A549 treated with AZD2906 at 1 μM for 4 hours (cell line): ENCODE measurements at places on chromosomes 16 and 17. TPM values are rescaled to one million over a fixed set of nuclear protein-coding genes. Genes with fewer than 3 reads are reported as not detected.

PLXDC1 gene
- 0.13 to 0.32 TPM (median 0.26 TPM) in 5 replicates for total RNA-seq

RTN4RL1 gene
- 13.8 to 19.9 TPM (median 16.7 TPM) in 5 replicates for total RNA-seq

ALDOC gene
- 1.3 to 2.4 TPM (median 2.0 TPM) in 5 replicates for total RNA-seq

KRTAP2-2 gene
- not detected in 5 replicates for total RNA-seq

KRTAP9-8 gene
- total RNA-seq = not detected in 5 replicates

PIPOX gene
- 0.07 to 0.33 TPM (median 0.11 TPM) in 4 of 5 replicates, not detected in the other for total RNA-seq

LRRC37A2 gene
- 3.2 to 4.8 TPM (median 4.3 TPM) in 5 replicates for total RNA-seq

LGALS9B gene
- total RNA-seq = not detected in 5 replicates

CFAP97D1 gene
- 0.01 to 0.03 TPM (median 0.02 TPM) in 3 of 5 replicates, not detected in the others for total RNA-seq

COX6A2 gene
- total RNA-seq = not detected in 5 replicates

SLFN14 gene
- not detected in 5 replicates for total RNA-seq

KCNG4 gene
- not detected in 5 replicates for total RNA-seq

PRAC2 gene
- total RNA-seq = not detected in 5 replicates

SMIM5 gene
- 0.76 to 1.1 TPM (median 1.0 TPM) in 5 replicates for total RNA-seq

KRT12 gene
- not detected in 5 replicates for total RNA-seq

OR1A1 gene
- not detected in 5 replicates for total RNA-seq

TBC1D28 gene
- not detected in 5 replicates for total RNA-seq

MLST8 gene
- 39.9 to 53.2 TPM (median 51.0 TPM) in 5 replicates for total RNA-seq

TBX21 gene
- total RNA-seq = 0.18 to 0.25 TPM (median 0.23 TPM) in 5 replicates

KRT33A gene
- not detected in 5 replicates for total RNA-seq

PITPNM3 gene
- 1.8 to 2.8 TPM (median 2.2 TPM) in 5 replicates for total RNA-seq

CRYM gene
- 1.6 to 2.4 TPM (median 1.8 TPM) in 5 replicates for total RNA-seq

WFIKKN2 gene
- total RNA-seq = 0.02 to 0.05 TPM (median 0.02 TPM) in 3 of 5 replicates, not detected in the others

CDH5 gene
- 0.15 to 0.23 TPM (median 0.17 TPM) in 5 replicates for total RNA-seq

SERPINF2 gene
- total RNA-seq = 3.2 to 5.2 TPM (median 4.4 TPM) in 5 replicates

FOXF1 gene
- total RNA-seq = not detected in 5 replicates

SGCA gene
- 1.0 to 2.8 TPM (median 1.6 TPM) in 5 replicates for total RNA-seq

C16orf86 gene
- total RNA-seq = 0.08 to 0.15 TPM (median 0.12 TPM) in 4 of 5 replicates, not detected in the other

MT1M gene
- total RNA-seq = 0.09 to 0.17 TPM in 2 of 5 replicates, not detected in the others

ITGB4 gene
- 97.0 to 133 TPM (median 117 TPM) in 5 replicates for total RNA-seq

CFAP52 gene
- total RNA-seq = 0.09 to 0.21 TPM (median 0.18 TPM) in 4 of 5 replicates, not detected in the other

GPR142 gene
- not detected in 5 replicates for total RNA-seq

KRTAP2-3 gene
- total RNA-seq = 0.18 TPM in 1 of 5 replicates, not detected in the others

TEKT5 gene
- 0.18 TPM in 1 of 5 replicates, not detected in the others for total RNA-seq

NUPR1 gene
- total RNA-seq = 10.8 to 18.9 TPM (median 14.9 TPM) in 5 replicates

CNGB1 gene
- total RNA-seq = 0.06 to 0.20 TPM (median 0.10 TPM) in 5 replicates

RBFOX1 gene
- not detected in 5 replicates for total RNA-seq

UTS2R gene
- not detected in 5 replicates for total RNA-seq

CDH13 gene
- 0.01 TPM in 1 of 5 replicates, not detected in the others for total RNA-seq

KRTAP1-1 gene
- total RNA-seq = not detected in 5 replicates

KRTAP4-2 gene
- not detected in 5 replicates for total RNA-seq

SCGB1C2 gene
- not detected in 5 replicates for total RNA-seq

TBC1D3C gene
- not detected in 5 replicates for total RNA-seq

KRT16 gene
- 0.94 to 1.6 TPM (median 1.6 TPM) in 5 replicates for total RNA-seq

ASPA gene
- not detected in 5 replicates for total RNA-seq

PDILT gene
- total RNA-seq = not detected in 5 replicates

LGALS9C gene
- total RNA-seq = not detected in 5 replicates

NPIPA2 gene
- total RNA-seq = 0.80 to 1.8 TPM (median 1.1 TPM) in 5 replicates

DBF4B gene
- 22.2 to 25.4 TPM (median 23.0 TPM) in 5 replicates for total RNA-seq

WNT9B gene
- 0.02 to 0.05 TPM in 2 of 5 replicates, not detected in the others for total RNA-seq

MYL11 gene
- 0.27 to 0.84 TPM (median 0.45 TPM) in 4 of 5 replicates, not detected in the other for total RNA-seq

STH gene
- total RNA-seq = not detected in 5 replicates

IRF8 gene
- total RNA-seq = 0.34 to 0.43 TPM (median 0.37 TPM) in 5 replicates

KCTD11 gene
- 11.3 to 13.7 TPM (median 12.5 TPM) in 5 replicates for total RNA-seq

CACNA1H gene
- total RNA-seq = 12.7 to 20.5 TPM (median 17.0 TPM) in 5 replicates

RRN3 gene
- total RNA-seq = 34.5 to 42.5 TPM (median 37.3 TPM) in 5 replicates

CTRB1 gene
- not detected in 5 replicates for total RNA-seq

NUBP1 gene
- total RNA-seq = 46.1 to 54.0 TPM (median 46.8 TPM) in 5 replicates

CSNK1D gene
- 205 to 236 TPM (median 234 TPM) in 5 replicates for total RNA-seq

ICAM2 gene
- total RNA-seq = 0.07 to 0.18 TPM (median 0.09 TPM) in 4 of 5 replicates, not detected in the other
